Activated CD4-positive, alpha-beta T cell treated with anti-CD3 and anti-CD28 coated beads, Interleukin-2, amount 10 ng/mL, durations not matched to agents 24 days and 14 days (primary cell): ENCODE measurements at places on chromosomes 3 and 15.

GRCh38 chr3:45948311-45948781 lies 5.1 kb downstream of the CXCR6 start:
- peaks cover 85% of the 10 kb centered on the region for H3K36me3 ChIP-seq
- peaks cover 83% of the 10 kb centered on the region for H3K4me1 ChIP-seq
- no peaks in the 10 kb centered on the region for H3K27me3 ChIP-seq
- peak overlapping the region; percentile 87 for H3K27ac ChIP-seq

GRCh38 chr15:82048811-82049210 lies 3.0 kb upstream of the MEX3B start:
- H3K4me1 ChIP-seq = peaks cover 17% of the 10 kb centered on the region
- H3K36me3 ChIP-seq = no peaks in the 10 kb centered on the region
- H3K27me3 ChIP-seq = peaks cover 30% of the 10 kb centered on the region
- peak; percentile 60 for DNase-seq
- no peak overlapping the region for H3K27ac ChIP-seq

DNA sequence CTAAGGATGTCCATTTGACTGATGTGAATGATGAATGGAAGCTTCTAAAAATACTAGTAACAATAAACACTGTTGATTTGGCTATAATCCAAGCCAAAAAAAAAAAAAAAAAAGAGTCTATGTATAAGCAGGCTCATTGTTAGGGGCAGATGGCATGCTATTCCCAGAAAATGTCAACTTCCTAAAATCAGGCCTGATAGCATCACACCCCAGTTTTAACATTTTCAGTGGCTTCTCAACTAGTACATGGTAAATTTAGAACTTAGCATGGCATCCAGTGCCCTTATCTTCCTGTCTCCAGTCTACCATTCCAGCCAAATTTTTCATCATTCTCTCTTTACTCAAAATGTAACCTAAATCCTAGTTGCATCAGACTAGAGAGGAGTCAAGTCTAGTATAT lies 288.2 kb upstream of the ZNF385D start:
- no peaks in the 10 kb centered on the region for H3K27me3 ChIP-seq
- H3K4me1 ChIP-seq = no peaks in the 10 kb centered on the region
- H3K36me3 ChIP-seq = no peaks in the 10 kb centered on the region
- H3K27ac ChIP-seq = no peak overlapping the region
- no peak overlapping the region for H3K4me3 ChIP-seq
- no peak for DNase-seq

- H3K4me3 ChIP-seq = no peak overlapping the region
- H3K36me3 ChIP-seq = peaks cover 34% of the 10 kb centered on the region
- H3K27ac ChIP-seq = no peak overlapping the region
- H3K4me1 ChIP-seq = peaks cover 2% of the 10 kb centered on the region
- H3K27me3 ChIP-seq = no peaks in the 10 kb centered on the region
These were observed 11.1 kb downstream of the CD80 start for GRCh38 chr3:119548341-119548740.

- H3K36me3 ChIP-seq = no peaks in the 10 kb centered on the region
- H3K4me1 ChIP-seq = peaks cover 2% of the 10 kb centered on the region
- no peak for DNase-seq
- H3K27ac ChIP-seq = no peak overlapping the region
These were observed 37.9 kb upstream of the MINAR1 start for GRCh38 chr15:79394231-79394630.

DNA sequence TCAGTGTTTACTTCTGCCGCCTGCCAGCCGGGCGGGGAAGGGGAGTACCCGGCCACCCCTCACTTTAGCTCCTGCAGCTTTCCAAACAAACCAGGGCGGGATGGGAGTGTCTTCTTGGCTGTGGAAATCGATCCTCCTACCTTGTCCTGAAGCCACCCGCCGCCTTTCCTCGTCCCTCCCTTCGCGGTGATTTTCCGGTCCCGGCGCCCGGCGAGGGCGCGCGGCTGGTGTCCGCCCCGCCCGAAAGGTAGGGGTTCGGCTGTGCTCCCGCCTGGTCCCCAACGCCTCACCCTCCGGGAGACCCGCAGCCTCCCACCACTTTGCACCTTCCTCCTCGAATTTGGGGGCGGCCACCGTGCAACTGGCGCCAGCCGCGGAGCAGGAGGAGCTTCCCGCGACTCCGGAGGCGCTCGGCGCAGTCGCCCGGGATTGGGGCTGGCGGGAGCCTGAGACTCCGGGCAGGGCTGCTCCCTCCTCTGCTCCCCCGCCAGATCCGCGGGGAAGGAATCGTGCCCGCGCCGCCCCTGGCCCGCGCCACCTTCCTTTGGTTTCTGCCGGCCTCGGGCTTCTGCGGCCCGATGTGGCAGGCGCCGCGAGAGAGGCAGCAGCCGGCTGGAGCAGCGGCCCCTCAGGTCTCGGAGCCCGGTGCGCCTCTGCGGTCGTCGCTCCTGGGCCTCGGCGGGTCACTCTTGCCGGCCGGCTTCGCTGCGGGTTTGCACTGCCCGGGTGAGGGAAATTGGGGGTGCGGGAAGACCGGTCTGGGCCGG lies 30.7 kb upstream of the ST3GAL6 start:
- no peaks in the 10 kb centered on the region for H3K36me3 ChIP-seq
- peak overlapping the region; percentile 81 for H3K4me3 ChIP-seq
- DNase-seq = peak; percentile 67
- H3K27me3 ChIP-seq = peaks cover 72% of the 10 kb centered on the region
- peaks cover 15% of the 10 kb centered on the region for H3K4me1 ChIP-seq
- H3K27ac ChIP-seq = no peak overlapping the region

GRCh38 chr3:102136183-102136582 lies 286.9 kb downstream of the NFKBIZ start:
- H3K4me3 ChIP-seq = no peak overlapping the region
- peaks cover 10% of the 10 kb centered on the region for H3K27me3 ChIP-seq
- DNase-seq = no peak
- peaks cover 8% of the 10 kb centered on the region for H3K4me1 ChIP-seq

- peak overlapping the region; percentile 65 for H3K27ac ChIP-seq
- peaks cover 24% of the 10 kb centered on the region for H3K4me1 ChIP-seq
- H3K27me3 ChIP-seq = no peaks in the 10 kb centered on the region
- H3K4me3 ChIP-seq = no peak overlapping the region
These were observed 30.1 kb upstream of the DUSP7 start for GRCh38 chr3:52086461-52086860.

DNA sequence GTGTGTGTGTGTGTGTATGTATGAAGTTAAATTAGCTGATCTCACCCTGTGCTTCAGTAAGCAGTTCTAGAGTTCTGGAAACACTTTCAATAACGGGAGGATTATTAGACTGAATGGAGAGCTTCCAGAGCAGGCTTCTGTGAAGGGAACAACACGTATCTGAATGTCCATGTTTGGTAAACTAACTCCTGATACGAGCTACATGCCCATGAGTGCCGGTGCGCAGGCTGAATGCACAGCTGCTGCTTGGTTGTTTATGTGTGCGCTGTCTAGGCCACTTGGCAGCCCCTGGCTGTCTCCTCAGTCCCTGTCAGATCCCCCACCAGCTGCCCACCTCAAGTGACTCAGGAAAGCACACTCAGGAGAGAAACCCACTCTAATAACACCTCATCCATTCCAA lies 137.0 kb downstream of the EPHB1 start:
- H3K4me3 ChIP-seq = no peak overlapping the region
- no peaks in the 10 kb centered on the region for H3K27me3 ChIP-seq
- no peak overlapping the region for H3K27ac ChIP-seq
- peaks cover 2% of the 10 kb centered on the region for H3K4me1 ChIP-seq
- no peaks in the 10 kb centered on the region for H3K36me3 ChIP-seq

GRCh38 chr3:172155897-172156585 lies 116.7 kb downstream of the FNDC3B start:
- DNase-seq = no peak
- peaks cover 24% of the 10 kb centered on the region for H3K4me1 ChIP-seq
- H3K27me3 ChIP-seq = no peaks in the 10 kb centered on the region
- no peak overlapping the region for H3K27ac ChIP-seq
- peaks cover 4% of the 10 kb centered on the region for H3K36me3 ChIP-seq

GRCh38 chr3:134066651-134067530 lies 37.2 kb upstream of the SLCO2A1 start:
- H3K4me3 ChIP-seq = no peak overlapping the region
- H3K36me3 ChIP-seq = no peaks in the 10 kb centered on the region
- no peaks in the 10 kb centered on the region for H3K27me3 ChIP-seq
- no peak overlapping the region for H3K27ac ChIP-seq
- no peak for DNase-seq

- H3K4me1 ChIP-seq = peaks cover 49% of the 10 kb centered on the region
- DNase-seq = no peak
- H3K4me3 ChIP-seq = no peak overlapping the region
- no peaks in the 10 kb centered on the region for H3K27me3 ChIP-seq
- H3K27ac ChIP-seq = no peak overlapping the region
- H3K36me3 ChIP-seq = no peaks in the 10 kb centered on the region
These were observed 7.3 kb upstream of the MAPK6 start for GRCh38 chr15:52011711-52012144.

DNA sequence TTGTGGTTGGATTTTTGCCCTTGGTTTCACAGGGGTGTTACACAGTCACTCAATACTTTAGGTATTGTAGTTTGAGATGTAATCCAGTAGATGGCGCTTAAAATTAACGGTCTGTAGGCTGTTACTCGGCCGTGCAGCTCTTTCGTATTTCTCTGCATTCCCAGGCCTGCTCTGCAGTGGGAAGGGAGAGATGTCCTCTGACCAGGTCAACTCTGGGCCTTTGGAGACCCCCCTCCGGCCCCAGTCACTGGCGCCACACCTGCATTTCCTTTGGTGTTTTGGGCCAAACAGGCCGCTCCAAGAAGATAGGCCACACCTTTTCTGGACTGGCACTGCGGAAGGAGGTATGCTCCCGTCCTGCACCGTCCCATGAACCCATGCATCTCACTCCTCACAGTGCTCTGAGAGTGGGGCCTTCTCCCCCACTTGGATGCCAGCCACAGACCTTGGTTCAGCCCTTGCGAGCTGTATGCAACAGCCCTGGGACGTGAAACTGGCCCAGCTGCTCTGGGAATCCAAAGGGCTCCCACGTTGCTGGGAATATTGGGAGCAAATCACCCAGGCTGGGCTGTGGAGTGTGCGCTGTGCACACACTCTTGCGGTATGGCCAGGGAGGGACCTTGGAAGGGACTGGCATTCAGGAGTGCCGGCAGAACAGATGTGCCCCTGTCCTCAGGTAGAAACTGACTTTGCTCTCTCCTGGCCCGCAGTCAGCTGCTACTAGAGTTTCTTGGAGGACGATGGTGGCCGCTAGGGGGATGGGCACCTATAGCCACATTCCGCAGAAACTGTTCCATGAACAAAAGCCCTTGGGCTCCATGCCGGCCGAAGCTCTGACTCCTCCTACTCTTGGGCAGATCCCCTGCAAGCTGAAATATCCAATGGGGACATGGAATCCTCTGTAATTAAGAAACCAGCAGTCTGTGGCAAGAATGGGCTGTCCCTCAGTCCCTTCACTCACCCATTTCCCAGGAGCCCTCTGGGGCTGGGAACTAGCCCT lies 410.5 kb upstream of the CADM2 start:
- no peaks in the 10 kb centered on the region for H3K27me3 ChIP-seq
- no peaks in the 10 kb centered on the region for H3K4me1 ChIP-seq
- H3K4me3 ChIP-seq = no peak overlapping the region
- H3K27ac ChIP-seq = no peak overlapping the region
- DNase-seq = no peak

GRCh38 chr3:52563984-52564383 lies 27.6 kb downstream of the UQCC5 start:
- H3K27me3 ChIP-seq = no peaks in the 10 kb centered on the region
- no peak overlapping the region for H3K4me3 ChIP-seq
- H3K36me3 ChIP-seq = peaks cover 46% of the 10 kb centered on the region
- H3K27ac ChIP-seq = no peak overlapping the region
- peaks cover 2% of the 10 kb centered on the region for H3K4me1 ChIP-seq
- no peak for DNase-seq

GRCh38 chr3:142489572-142490323 lies 41.9 kb upstream of the XRN1 start:
- H3K36me3 ChIP-seq = peaks cover 63% of the 10 kb centered on the region
- DNase-seq = no peak
- no peaks in the 10 kb centered on the region for H3K27me3 ChIP-seq
- no peak overlapping the region for H3K27ac ChIP-seq
- H3K4me3 ChIP-seq = no peak overlapping the region

DNA sequence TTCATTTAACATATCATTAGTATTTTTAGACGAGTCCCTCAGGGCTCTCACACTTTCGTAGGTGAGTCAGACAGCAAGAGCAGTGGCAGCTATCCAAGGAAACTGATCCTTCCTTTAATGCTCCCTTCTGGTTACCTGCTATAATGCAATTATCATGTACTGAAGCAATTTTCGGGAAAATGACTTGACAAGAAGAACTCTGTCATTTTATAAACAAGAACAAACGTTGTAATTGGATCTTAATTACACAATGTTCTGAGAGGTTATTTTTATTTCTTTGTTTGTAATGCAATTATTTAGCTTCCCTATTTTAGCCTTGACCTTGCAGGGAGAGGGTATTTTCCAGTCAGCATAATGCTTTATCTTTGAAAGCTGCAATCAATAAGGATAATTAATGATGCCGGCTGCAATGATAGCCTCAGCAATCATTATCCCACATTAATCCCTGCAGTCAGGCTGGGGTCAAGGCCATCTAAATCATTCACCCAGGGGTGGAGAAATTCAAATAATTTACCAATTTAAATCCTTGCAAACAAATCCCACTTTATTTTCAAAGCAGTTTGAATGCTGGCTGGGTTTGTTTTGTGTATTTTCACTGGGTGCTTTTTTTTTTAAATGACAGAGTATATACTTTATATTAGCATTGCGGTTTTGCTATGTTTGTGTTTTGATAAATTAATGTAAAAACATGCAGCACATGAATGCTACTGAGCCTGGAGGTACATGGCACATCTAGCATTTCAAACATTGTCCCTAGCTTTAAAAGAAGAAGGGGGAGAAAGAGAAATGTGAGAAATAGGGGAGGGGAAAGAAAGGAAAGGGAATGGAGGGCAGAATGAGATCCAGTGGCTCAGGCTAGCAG lies 249.9 kb downstream of the SHOX2 start:
- no peaks in the 10 kb centered on the region for H3K36me3 ChIP-seq
- no peak overlapping the region for H3K4me3 ChIP-seq
- H3K27ac ChIP-seq = no peak overlapping the region
- no peak for DNase-seq
- H3K4me1 ChIP-seq = no peaks in the 10 kb centered on the region

- H3K27ac ChIP-seq = no peak overlapping the region
- no peak overlapping the region for H3K4me3 ChIP-seq
- DNase-seq = no peak
- H3K27me3 ChIP-seq = no peaks in the 10 kb centered on the region
- H3K36me3 ChIP-seq = no peaks in the 10 kb centered on the region
- H3K4me1 ChIP-seq = no peaks in the 10 kb centered on the region
These were observed 290.6 kb downstream of the SATB1 start for GRCh38 chr3:18134386-18135059.

DNA sequence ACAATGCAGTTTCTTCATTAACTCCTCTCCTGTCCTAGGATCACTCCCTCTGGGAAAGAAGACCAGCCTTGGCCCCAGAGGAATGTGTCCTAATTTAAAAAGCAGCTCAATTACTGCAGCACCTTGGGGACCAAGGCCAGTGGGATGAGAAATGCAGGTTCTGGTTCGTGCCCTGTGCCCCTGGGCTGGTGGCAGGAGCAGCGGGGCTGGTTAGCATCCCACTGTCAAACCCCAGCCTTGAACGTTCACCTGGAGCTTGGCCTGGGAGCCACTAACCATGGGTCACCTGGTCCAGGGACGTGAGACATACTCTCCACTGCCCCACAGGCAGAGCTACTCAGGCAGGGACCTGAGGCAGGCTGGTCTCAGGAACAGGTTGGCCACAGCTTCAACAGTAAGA lies 8.4 kb upstream of the RTP3 start:
- no peak for DNase-seq
- no peak overlapping the region for H3K27ac ChIP-seq
- no peaks in the 10 kb centered on the region for H3K36me3 ChIP-seq

- H3K4me3 ChIP-seq = no peak overlapping the region
- no peaks in the 10 kb centered on the region for H3K4me1 ChIP-seq
- H3K36me3 ChIP-seq = no peaks in the 10 kb centered on the region
- peaks cover 6% of the 10 kb centered on the region for H3K27me3 ChIP-seq
- no peak for DNase-seq
- no peak overlapping the region for H3K27ac ChIP-seq
These were observed 19.2 kb downstream of the PLD1 start for GRCh38 chr3:171790898-171791691.
